ENCODE measurements at places on chromosomes 2 and 18.
A peak's percentile ranks its signal among the peaks of the same experiment; 100 is the strongest.

DNA sequence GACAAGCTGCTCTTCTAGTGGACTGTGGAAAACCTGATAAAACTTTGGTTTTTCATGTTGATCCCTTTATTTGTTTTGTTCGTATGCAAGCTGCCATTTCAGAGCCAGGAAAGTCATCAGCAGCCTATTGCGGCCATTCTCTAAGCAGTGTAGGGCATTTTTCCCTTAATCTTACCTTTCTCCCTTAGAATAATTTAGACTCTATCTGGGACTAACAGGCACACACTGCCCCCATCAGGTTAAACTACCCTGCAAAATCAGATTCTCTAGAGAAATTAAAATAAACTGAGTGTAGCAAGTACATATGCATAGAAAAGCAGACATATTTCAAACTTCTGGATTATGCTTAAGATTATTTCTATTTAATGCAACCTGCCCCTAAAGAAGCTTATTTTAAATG lies 347.5 kb downstream of the METTL4 start:
- no peak for DNase-seq

DNA sequence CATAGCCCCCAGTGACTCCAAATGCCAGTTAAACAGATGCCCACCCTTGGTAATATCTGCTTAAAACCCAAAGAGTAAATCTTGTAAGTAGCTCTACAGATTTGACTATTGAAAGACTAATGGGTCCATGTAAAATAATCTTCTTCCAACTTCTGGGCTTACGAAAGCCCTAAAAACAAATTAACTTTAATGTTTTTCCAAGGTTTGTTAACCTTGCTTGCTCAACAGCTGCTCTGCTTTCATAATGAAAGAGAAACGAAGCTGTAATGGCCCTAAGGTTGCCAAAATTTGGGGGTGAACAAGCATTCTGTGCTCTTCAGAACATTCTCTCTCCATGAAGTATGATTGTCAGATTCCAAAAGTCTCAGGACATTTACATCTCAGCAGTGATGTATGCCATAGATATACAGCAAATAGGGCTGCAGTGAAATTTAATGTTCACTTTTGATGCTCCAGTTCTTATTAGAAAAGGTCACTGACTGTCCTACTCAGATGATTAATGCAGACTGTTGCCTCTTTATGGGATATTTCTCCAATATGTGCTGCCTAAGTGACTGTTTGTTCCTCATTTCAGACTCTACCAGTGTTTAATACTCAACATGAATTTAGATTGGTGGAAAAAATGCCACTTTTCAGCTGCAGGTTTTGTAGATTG lies 436.3 kb upstream of the CHST9 start:
- DNase-seq: no peak

DNA sequence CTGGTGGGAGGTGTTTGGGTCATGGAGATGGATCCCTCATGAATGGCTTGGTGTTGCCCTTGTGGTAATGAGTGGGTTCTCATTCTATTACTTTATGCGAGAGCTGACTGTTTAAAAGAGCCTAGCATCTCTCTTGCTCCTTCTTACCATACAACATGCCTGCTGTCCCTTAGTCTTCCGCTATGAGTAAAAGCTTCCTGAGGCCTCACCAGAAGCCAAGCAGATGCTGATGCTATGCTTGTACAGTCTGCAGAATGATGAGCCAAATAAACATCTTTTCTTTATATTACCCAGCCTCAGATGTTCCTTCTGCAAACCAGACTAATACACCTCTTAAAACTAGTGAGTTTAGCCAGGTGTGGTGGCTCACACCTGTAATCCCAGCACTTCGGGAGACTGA lies 23.1 kb downstream of the EVA1A start:
- no peak for DNase-seq

DNA sequence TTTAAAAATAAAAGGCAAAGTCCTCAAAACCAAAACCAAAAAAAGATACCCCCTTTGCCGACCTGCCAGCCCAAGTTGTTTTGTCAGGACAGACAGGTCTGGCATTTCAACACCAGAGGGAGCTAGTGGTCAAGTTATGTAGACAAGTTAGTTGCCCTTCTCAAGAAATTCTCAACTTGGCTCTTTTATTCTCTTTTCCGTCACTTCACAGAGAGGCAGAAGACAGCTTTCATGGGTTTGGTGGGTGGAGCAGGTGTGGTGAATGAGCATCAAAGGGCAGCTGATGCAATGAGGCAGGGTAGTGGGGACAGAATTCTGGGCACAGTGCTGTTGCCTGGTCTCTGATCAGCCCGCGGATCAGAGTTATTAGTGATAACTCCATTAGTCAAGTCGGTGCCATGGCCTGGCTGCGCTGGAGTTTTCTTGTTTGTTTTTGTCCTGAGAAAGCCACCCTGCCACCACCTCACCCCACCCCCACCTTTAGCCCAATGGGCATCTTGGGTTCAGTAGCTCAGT lies 303.7 kb upstream of the EPAS1 start:
- peak; percentile 33 for DNase-seq

GRCh38 chr2:54701029-54701428 lies 22.4 kb upstream of the EML6 start:
- DNase-seq: no peak

DNA sequence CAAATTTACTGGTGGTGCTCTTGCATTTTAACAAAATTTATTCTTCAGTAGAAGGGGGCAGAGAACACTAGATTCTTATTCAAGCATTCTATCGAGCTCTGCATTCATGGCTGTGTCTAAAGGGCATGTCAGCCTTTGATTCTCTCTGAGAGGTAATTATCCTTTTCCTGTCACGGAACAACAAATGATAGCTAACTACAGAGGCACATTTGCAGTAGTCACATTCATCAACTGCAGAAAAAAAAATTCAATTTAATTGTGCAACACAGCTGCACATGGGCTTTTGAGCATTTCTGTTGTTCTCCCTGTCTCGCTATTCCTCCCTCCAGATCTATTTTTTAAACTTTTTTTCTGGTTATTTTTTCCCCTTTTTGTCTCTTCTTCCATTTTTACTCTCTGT lies 13.0 kb upstream of the DLX1 start:
- no peak for DNase-seq

DNA sequence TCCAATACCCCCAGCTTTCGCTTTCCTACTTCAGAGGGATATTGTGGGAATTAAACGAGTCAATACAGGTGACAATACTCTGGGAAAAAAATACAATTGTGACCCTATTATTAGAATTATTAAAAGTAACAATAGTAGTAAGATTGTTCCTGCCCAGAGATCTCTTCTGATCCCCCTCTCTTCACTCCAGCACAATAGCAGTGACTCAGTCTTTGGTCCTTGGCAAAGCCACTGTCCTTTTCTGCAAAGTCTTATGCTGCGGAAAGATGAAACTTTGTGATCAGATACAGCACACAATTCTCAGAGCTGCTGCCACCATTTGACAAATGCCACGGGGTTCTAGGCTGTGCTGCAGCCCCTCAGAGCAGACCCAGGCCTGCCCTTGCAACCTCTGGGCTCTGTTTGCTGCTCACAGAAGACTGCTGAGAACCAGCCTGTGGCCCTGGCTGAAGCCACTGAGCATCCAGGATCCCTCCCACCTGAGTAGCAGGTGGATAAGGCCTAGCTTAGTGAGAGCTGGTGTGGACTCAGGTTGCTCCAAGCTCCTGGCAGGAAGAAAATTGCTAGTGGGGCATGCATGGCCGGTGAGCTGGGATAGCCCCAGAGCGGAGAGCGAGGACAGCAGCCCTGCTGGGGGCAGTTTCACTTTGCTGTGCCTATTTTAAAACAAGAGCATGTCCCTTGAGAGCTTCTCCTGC lies 60.1 kb upstream of the ROCK2 start:
- no peak for DNase-seq

DNA sequence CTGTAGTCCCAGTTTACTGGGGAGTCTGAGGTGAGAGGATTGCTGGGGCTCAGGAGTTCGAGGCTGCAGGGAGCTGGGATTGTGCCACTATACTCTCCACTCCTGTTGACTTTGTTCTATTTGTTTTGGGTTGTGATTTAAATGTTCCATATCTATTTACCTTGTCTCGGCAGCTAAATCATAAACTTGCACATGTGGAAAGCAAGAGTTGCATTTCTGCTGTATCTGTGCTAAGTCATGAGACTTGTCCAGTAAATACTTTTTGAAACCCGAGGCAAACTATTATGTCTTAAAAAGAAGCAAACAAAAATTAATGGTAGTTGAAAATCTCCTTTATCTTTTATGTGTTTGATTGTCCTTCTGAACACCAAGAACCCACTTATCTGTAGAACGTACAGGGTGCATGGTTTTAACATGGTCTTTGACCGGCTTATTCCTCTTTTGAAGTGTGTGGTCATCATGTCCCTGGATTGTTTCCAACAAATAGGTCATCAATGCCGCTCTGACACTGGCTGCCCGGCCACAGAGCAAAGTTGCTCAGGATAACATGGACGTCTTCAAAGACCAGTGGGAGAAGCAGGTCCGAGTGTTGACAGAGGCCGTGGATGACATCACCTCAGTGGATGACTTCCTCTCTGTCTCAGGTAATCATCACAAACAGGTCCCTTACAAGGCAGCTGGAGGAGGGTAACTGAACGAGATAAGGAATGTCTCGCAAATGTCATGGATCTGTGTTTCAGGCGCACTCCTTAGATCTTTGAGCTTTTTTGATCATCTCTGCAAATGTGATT lies 241.1 kb upstream of the LRRTM1 start:
- DNase-seq: no peak

GRCh38 chr2:190678444-190679162 lies 29.7 kb downstream of the NAB1 start:
- DNase-seq: peak; percentile 43

GRCh38 chr2:112885506-112885902 lies 25.5 kb upstream of the IL37 start:
- no peak for DNase-seq

- DNase-seq: no peak
Measured at GRCh38 chr2:127665267-127665893, 9.9 kb downstream of the LIMS2 start.

DNA sequence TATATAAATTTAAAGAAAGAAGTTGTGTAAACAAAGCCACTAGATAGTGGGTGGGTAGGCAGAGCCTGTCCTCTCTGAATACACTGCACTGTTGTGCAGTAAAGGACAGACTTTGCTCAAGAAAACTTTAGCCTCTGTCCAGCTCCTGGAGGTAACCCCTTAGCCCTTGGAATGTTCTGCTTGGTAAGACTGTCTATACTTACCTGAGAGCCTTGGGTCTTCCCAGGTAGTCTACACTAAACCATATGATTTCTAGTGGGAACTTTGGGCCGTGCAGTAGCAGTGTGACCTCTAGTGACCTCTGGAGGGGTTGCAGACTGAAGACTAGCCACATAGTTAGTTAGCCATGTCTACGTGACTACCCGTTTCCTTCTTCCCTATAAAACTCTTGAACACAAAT lies 678.3 kb upstream of the NRXN1 start:
- no peak for DNase-seq

- DNase-seq: no peak
Measured at GRCh38 chr2:202064171-202064880, 8.7 kb upstream of the KIAA2012 start.

DNA sequence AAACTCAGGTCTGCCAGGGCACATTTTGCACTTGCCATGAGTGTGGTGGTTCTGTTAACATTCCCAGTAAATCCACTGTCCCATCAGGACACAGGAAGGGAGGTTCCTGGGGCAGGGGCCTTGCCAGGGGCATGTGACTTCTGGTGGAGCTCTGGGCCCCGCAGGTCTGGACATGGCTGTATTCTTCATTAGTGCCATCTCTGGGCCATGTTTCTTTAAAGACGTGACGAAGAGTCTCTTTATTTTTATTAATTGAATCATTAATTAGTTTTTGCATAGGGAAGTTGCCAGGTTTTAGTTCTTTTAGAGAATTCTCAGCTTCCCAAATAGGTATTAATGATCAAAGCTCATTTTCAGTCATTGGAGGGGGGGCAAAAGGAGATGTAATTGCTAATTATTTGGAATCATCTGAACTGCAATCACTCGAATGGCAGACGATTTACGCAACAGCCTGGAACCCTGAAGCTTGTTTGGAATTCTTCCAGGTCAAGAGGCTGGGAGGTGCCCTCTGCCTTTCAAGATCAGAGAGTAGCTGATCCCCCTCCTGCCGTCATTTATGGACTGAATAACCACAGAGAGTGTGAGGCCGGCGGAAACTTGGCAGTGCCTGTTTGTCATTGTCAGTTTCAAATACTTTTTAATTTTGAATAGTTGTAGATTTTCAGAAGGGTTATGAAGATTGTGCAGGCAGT lies 106.2 kb downstream of the RTP5 start:
- DNase-seq: no peak

DNA sequence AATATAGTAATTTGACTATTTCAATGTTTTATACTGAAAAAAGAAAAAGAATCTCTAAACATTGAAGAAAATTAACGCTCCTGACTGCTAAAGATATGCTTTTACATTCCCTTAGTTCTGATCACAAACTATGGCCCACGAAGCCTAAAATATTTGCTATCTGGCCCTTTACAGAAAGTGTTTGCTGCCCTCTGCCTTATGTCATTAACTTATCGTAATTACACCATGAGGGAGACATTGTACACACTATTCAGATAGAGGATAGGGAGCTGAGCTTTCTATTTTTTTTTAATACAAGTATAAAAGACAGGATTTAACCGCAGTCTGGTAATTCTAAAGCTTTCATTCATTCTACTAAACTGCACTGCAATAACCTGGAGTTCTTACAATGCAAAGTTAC lies 393.1 kb upstream of the DCC start:
- no peak for DNase-seq

DNA sequence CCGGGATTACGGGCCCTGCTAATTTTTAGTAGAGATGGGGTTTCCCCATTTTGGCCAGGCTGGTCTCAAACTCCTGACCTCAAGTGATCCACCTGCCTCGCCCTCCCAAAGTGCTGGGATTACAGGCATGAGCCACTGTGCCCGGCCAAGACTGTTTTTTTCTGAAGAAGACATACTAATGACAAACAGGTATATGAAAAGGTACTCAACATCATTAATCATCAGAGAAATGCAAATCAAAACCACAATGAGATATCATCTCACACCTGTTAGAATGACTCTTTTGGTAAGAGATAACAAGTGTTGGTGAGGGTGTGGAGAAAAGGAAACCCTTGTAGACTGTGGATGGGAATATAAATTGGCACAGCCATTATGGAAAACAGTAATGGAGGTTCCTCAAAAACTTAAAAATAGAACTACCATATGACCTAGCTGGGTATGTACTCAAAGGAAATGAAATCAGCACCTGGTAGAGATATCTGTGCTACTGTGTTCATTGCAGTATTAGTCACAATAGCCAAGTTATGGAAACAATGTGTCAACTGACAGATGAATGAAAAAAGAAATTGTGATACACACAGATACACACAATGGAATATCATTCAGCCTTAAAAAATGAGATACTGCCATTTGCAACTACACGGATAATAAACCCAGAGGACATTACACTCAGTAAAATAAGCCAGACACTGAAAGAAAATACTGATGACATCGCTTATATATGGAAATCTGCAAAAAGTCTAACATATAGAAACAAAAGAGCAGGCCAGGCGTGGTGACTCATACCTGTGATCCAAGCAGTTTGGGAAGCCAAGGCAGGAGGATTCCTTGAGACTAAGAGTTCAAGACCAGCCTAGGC lies 20.8 kb downstream of the SOS1 start:
- no peak for DNase-seq

DNA sequence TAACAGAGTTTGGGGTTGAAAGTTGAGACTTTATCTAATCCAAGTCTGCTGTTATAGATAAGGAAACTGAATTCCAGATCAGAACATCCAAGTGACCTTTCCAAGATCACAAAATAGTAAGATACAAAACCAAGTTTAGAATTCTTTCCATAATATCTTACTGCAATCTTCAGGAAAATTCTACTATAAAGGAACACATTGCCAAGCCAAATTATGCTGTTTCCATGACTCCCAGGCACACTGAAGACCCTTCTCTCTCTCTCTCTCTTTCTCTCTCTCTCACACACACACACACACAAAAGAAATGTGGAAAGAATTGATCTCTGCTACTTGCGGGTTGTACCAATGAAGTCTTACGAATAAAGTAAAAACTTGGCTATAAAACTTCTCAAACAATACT lies 398.4 kb downstream of the METTL4 start:
- DNase-seq: no peak

Data from activated T-cell treated with anti-CD3 and anti-CD28 coated beads for 48 hours (primary cell).